A172 (cell line): ENCODE measurements at places on chromosomes 6 and 20. TPM values are rescaled to one million over a fixed set of nuclear protein-coding genes. Genes with fewer than 3 reads are reported as not detected.

Gene SCRT2
- not detected in 2 replicates for total RNA-seq

DNA sequence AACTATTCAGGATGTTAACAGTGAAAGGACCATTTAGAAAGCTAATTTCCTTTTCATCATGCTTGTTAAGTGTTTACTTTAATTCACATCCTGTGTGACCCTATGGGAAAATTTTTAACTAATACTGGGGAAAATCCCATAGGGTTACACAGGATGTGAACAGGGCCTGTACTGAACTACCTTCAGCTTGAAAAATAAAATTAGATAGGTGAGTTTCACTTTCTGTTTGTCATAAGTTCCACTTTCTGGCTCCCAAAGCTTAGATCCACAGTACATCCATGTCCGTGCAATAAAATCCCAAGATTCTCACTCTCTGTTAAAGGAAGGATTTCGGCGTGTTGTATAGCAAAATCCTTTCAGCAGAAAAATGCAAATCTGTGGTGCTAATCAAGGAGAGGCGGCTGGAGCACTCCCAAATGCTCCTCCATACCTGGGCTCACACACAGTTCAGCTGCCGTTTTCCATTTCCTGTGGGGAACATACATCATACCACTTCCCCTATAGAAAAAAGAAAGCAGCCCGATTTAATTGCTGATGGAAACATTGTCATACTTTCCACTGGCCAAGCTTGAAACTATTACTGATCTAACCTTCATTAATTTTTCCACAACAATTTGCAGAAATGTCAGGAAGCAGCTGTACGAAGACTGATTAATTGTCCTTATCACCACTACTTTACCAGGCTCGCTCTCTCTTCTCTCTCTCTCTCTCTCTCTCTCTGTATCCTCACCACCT, 125.2 kb downstream of the HIVEP2 start:
- DNase-seq, result peak; percentile 52

DNA sequence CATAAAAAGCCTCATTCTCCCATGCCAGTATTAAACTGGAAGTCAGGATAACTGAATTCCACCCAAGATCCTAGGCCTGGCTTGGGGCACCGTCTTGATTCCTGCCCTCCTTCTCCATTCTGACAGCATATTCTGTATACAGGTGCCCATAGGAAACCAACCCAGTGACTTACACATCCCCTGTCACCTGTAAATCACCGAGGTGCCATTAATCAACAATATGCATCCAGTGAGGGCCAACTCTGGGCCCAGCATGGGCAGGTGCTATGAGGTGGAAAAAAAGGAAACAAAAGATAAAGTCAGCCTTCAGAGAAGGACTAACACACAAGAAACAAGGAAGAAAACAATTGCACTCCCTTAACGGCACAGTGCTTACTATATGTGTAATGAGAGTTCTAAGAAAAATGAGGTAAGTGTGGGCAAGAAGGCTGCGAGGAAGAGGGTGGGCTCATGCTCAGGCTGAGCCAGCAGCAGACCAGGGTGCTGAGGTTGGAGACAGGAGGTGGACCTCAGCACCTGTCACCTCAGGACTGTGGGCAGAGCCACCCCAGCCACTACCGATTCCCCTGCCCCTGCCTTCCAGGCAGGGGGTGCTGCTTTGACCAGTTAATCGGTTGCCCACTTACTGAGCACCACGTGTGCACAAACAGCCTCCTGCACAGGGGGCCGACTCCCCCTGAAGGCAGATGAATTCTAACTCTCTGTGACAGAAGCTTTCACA, 105.9 kb downstream of the TRERF1 start:
- no peak for DNase-seq

DNA sequence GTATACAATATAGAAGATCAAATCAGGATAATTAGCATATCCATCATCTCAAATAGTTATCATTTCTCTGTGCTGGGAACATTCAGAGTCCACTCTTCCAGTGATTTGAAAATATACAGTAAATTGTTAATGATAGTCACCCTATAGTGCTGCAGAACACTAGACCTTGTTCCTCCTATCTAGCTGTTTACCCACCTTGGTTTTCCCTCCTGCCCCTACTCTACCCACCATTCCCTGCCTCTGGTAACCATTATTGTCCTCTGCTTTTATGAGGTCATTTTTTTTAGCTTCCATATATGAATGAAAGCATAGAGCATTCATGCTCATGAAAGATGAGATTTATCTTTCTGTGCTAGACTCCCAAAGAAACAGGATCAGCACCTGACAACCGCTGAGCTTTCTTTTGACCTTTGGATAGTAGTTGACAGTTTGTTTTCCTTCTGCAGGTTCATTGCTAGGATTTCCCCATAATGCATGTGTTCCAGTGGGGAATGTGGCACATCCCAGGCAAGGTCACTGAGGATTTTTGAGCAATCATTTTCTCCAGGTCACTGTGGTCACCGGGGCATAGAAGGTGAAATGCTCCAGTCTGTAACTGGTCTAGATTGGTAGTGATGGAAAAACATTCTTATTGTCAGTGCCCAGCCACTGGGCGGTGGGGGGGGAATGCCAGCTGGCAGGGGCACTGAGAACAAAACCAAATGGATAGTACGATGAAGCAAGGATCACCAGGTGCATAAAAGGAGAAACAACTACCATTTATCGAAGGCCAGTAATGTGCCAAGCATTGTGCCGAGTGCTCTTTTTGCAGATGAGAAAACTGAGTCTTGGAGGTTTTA, 33.6 kb upstream of the BCAS1 start:
- DNase-seq, result no peak

GRCh38 chr6:72533606-72534005, 88.3 kb upstream of the KCNQ5 start:
- no peak for DNase-seq

DNA sequence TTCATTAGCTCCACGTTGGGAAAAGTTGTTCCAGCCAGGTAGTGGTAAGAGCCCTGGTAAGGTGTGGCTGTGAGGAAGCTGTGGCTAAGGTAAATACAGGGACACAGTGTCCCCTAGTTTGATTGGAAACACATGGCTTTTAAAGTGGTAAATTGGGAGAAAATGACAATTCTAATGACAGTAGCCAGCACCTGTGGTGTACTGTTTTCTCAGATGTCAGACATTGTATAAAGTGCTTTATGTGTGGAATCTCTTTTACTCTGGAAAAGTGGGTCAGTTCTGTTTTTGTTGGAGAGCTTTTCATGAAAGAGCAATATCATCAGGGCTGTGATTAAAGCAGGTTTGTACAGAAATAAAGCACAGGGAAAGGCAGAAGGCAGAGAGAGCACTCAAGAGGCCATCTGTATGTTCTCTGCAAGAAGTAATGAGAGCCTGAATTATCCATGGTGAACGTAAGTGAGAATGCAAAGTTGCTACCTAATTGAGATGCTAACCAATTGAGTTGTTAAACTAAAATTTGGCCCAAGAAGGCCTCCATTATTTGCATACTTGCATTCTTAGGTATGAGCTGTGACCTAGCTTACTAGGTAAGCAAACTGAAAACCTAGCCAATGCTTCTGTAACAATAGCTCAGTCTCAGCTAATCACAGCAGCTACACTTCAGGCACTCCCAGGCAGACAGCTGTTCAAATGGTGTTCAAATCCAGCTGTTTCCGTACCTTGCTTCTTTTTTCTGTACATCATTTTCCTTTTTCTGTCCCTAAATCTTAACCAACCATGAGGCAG, 28.2 kb downstream of the MRAP2 start:
- no peak for DNase-seq

DNA sequence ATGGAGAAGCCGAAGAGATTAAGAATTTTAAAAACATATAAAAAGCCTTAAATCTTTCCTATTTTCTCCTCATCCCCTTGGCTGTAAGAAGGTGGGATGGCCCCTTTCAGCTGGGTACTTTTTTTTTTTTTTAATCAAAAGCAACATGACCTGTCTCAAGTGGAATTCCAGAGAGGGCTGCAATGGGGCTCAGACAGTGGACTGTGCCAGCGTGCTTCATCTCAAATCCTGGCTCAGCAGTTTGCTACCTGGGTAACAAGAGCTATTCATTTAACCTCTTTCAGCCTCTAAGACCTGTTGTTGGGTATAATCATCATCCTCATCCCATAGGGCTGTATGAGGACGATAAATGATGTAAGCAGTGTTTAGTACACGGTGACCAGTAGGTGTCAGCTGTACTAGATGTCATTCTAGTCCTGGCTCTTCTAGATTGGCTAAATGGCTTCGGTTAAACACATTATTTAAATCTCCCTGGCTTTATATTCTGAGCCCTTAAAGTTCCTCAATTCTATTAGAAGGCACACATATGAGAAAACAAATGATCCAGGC, 6.9 kb upstream of the PPP1R3G start:
- DNase-seq, result no peak

DNA sequence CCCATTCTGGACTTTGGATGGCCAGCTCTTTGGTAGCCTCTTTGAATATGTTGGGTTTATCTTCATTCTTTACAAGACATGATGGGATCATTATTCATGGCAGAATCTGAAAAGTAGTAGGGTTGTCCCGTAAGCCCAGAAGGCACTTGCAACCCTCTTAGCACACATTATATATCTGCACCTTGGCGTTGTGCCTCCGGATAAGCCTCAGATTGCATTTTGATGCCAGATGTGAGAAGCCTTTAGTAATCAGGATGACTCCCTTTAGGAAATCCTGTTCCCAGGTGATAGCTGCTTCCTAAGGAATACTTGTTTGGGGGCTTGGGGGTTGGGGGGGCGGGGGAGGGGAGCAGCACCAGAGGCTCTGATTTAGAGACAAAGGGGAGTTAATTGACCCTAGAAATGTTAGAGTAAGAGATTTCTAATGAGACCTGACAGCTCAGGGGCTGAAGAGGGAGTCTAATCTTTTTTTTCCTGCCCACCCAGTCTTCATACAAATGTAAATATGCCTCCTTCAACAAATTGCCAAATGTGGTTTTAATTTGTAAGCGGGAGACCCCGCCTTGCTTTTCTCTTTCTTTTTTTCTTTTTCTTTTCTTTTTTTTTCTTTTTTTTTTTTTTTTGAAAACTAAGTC, 55.1 kb downstream of the JAG1 start:
- peak; percentile 47 for DNase-seq

Gene BPIFB1
- not detected in 2 replicates for total RNA-seq

- DNase-seq, result no peak
These were observed 6.7 kb downstream of the TCEA2 start for GRCh38 chr20:64069614-64070243.

DNA sequence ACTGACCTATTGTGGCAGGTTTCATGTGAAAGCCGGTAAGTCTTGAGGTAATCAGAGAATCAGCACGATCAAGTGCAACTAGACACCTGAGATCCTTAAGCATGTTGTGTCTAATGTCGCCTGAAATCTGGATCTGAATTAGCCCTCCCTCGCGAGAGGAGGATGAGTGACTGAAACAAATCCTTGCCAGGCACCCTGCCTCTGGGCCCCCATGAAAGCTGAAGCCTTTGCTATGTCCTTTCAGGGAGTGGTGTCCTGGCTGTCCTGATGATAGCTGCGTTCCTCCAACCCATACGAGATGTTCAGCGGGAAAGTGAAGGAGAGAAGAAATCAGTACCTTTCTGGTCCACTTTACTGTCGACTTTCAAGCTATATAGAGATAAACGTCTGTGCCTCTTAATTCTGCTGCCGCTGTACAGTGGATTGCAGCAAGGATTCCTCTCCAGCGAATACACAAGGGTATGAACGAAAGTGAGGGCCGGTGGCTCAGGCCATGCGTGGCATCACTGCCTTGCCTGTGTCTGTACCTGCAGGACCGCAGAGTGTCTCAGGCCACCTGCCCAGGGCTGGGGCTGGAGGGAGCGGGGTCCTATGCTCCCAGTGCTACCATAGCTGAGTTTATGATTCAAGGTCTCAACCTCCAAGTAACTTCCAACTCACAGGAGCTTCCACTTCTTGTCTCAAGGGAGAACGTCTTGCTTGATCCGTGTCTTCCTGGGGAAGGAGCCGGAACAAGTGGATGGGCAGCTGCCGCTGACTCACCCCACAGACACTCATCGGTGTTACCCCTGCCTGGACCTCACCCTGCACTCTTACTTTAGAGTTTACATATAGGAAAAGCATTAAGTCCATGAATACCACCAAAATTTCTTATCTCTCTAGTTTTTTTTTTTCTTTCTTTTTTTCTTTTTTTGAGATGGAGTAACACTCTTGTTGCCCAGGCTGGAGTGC, 12.8 kb downstream of the UNC93A start:
- DNase-seq, result peak; percentile 72

- no peak for DNase-seq
These were observed 69.1 kb downstream of the FOXA2 start for GRCh38 chr20:22515264-22515663.

GRCh38 chr6:42624601-42625000, 60.8 kb downstream of the UBR2 start:
- DNase-seq, result no peak

- no peak for DNase-seq
These were observed 87.7 kb downstream of the SGK1 start for GRCh38 chr6:134230087-134230700.

DNA sequence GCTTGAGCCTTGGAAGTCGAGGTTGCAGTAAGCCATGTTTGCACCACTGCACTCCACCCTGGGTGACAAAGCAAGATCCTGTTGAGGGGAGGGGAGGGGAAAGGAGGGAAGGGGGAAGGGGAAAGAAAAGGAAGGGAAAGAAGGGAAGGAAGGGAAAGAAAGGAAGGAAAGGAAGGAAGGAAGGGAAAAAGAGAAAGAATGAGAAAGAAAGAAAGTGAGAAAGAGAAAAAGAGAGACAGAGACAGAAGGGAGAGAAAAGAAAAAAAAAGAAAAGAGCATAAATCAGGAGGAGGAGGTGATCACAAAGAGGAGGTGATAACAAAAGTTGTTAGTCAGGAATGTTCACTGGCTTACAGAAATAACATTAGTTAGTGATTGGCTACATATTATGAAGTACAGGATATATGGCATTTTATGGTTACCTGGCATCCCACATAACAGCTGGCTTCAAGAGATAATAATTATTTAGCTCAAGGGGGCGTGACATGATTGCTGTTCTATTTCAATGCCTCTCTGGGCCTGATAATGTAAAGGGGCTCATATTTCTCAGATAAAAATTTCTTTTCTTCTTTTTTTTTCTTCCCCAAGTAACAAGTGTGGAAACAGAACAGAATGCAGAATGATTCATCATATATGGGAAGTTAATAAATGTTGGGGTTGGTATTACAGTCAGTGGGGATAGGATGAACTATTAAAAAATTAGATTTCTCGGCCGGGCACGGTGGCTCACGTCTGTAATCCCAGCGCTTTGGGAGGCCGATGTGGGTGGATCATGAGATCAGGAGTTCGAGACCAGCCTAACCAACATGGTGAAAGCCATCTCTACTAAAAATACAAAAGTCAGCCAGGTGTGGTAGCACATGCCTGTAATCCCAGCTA, 27.1 kb downstream of the SAMHD1 start:
- no peak for DNase-seq

Gene ADAM33
- total RNA-seq, result not detected in 2 replicates

DNA sequence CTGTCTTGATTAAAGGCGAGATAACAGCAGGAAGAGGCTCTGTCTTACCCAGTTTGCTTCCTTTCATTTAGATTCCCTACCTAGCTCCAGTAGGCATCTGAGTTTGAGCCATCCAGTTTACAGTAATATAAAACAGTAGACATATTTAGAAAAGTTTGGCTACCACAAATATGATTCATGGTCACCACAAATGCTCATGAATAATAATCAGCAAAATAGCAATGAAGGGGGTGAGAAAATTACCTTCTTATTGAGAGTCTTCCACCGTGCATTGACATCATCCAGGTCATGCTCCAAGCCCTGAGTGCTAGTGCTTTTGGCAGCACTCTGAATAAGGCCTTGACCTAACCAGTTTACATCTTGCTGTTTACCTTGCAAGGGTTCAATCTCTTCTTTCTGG, 106.2 kb downstream of the DST start:
- DNase-seq, result no peak
